ENCODE measurements at places on chromosomes 7 and 10.
A peak's percentile ranks its signal among the peaks of the same experiment; 100 is the strongest.

DNA sequence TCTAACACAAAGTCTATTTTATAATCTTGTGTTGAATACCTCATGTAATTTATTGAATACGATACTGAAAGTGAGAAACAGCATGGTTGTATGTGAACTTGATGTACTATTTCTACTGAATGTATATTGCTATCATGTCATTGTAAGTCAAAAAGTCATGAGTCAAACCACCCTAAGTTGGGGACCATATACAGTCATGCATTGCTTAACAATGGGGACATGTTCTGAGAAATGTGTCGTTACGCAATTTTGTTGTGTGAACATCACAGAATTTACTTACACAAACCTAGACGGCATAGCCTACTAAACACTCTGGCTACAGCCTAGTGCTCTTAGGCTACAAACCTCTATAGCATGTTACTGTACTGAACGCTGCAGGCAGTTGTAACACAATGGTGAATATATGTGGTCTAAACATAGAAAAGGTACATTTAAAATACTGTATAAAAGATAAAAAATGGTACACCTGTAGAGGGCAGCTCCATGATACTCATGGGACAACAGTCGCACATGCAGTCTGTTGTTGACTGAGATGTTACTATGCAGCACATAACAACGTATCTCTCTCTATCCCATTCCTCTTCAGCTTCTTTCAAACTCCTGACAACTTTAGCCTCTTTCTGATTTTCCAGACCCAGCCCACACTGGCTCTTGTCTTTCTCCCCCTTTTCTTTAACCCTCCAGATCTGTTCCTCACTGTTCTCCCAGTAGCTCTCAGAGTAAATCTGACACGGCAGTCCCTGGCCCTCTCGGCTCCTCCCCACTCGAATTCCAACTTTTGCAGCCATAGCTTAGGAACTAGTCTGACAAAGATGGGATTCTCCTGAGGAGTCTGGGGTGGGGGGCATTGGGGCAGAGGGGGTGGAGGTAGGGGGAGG lies 90.1 kb downstream of the SNX10 start:
- no peak for DNase-seq

- no peak for DNase-seq
These were observed 31.7 kb downstream of the GRIFIN start for GRCh38 chr7:2444476-2444875.

GRCh38 chr10:124414076-124414475 lies 4.6 kb downstream of the OAT start:
- no peak for DNase-seq

- DNase-seq = no peak
These were observed 45.5 kb upstream of the GATA3 start for GRCh38 chr10:8009031-8009430.

GRCh38 chr7:1368682-1369571 lies 90.3 kb downstream of the MICALL2 start:
- no peak for DNase-seq

- no peak for DNase-seq
These were observed 17.5 kb downstream of the VPS50 start for GRCh38 chr7:93249491-93250148.

- peak; percentile 43 for DNase-seq
These were observed 435 bp upstream of the PWWP2B start for GRCh38 chr10:132396494-132397035.

DNA sequence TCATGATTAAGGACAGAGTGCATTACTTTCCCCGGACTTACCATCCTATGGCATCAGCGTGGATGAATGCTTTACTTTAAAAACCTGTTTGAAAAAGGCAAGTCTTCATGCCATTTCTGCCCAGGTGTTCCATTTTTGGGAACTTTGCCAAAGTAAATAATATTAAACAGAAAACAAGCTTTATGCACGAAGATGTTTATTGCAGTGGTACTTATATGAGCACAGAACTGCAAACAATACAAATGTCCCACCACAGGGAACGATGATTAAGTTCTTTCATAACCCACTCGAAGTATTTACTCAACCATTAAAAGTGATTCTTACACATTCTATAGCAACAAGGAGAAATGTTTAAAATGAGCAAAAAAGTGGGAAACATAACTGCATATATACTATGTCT lies 109.7 kb upstream of the GDF10 start:
- DNase-seq = no peak

DNA sequence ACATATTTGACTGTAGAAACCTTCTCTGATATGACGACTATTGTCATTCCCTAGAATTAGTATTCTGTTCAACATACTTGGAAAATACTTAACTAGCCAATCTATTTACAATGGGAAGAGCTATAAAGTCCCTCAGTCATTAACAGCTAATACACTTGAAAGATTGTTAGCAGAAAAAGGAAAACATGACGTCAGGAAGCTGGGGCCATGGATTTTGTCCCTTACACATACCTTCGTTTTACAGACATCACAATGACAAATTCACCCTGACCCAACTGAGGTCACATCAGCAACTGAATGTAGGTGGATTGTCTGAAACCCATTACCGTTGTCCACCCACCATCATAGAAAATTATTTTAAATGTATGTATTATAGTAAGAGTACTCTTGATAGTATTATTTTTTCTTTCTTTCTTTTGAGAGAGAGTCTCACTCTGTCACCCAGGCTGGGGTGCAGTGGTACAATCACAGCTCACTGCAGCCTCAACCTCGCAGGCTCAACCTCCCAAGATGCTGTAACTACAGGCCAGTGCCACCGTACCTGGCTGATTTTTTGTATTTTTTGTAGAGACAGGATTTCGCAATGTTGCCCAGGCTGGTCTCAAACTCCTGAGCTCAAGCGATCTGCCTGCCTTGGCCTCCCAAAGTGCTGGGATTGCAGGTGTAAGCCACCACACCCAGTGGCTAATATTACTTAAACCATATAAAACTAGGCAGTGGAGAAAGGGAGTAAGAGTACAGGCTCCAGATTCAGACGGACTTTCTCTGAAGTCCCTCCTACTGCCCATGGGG lies 497.0 kb upstream of the C7orf33 start:
- no peak for DNase-seq

Data from kidney capillary endothelial cell (primary cell).